ENCODE measurements at places on chromosomes 12 and 14. TPM values are rescaled to one million over a fixed set of nuclear protein-coding genes. Genes with fewer than 3 reads are reported as not detected.

DNA sequence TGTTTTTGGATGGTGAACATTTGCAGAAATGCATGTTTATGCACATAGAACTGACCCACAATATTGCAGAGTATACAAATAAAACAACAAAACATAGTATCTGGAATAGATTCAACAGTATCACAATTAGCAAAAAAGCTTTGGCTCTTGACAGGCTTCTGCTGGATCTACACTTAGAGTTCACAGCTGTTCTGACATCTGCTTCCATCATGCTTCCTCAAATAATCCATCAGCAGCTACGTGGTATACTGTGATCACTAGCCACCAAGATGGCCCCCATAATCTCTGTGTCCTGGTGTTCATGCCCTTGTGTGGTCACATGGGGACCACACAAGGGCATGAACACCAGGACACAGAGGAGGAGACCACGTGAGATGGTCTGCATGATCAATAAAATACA, 166.6 kb upstream of the CCDC198 start:
- no peak for DNase-seq

DNA sequence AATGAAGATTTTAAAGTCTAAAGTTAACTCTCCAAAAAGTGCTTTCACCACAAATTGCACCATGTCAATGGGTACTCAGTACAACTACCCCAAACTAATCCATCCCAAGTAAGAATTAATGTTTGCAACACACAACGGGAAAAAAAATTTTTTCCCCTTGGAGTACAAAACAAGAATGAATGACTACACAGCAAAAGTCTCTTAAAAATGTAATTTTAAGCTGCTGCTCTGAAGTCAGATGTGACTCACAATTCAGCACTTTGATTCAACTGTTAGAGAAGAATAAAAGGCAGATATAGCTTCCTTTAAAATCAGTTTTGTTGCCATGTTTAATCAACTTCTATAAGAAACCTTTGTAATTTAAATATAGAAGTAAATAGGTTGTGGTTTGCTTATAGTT, 42.5 kb upstream of the VPS33A start:
- DNase-seq: no peak

GRCh38 chr14:58151133-58152013, 640 bp downstream of the ARMH4 start:
- no peak for DNase-seq

TAS2R46 gene
- total RNA-seq: 0.78 TPM

TAS2R9 gene
- not detected for total RNA-seq
